ENCODE measurements at places on chromosomes 2 and 18. TPM values are rescaled to one million over a fixed set of nuclear protein-coding genes. Genes with fewer than 3 reads are reported as not detected.

DNA sequence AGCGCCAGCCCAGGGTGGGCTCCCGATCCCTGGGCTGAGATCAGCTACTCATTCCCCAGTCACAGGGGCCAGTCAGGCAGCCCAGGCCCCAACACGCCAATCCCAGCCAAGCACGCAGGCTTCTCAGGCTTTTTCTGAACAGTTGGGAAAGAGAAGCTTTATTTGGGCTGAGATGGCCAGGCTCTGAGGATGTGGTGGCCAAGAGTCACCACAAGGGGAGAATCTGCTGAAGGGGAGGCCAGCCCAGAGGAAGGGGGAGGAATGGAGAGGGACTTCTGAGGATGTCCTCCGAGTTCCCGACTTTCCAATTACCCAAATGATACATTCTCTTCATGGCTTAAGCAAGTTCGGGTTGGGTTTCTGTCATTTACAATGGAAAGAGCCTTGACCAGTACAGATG is 2.8 kb upstream of the DIPK1C start:
- DNase-seq = no peak

- no peak for DNase-seq
Observed at GRCh38 chr2:217820091-217820819, 182.5 kb downstream of the TNS1 start.

Gene TNFAIP6
- 1.4 TPM for total RNA-seq

DNA sequence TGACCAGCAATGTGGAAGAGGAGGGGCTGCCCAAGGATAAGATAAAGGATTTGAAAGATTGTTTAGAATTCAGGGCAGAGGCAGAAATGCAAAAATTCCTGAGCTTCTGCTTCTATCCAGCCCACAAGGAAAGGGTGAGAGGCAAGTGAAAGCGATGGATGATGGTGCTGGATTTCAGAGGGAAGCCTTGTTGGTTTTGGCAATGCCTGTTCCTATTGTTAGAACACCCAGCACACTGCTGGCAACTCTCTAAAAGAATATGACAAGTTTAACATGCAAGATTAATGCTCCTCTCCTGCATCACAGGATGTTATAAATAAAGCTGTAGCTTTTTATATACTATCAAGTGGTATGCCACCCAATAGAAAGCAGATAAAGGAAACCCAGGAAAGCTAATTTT is 92.6 kb downstream of the ZNF385B start:
- DNase-seq = no peak

GRCh38 chr2:88226754-88227153 is 56.6 kb downstream of the THNSL2 start:
- no peak for DNase-seq

DNA sequence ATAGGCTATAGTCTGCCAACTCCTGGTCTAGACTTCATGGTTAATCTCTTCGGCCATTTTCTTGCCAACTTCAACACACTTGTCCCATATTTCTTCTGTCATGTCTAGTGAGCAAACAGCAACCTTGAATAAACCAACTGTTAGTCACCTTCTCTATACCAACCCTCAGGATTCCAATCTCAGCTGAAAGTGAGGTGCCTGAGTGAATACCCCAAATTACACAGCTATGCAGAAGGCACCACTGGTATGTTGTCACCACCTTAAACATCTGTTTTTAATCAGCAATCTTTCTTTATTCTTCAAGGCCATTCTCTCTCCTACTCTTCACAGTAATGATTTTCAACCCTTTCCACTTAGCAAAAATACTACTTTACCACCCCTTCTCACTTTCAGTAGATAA is 39.3 kb downstream of the THOC1 start:
- no peak for DNase-seq

DNA sequence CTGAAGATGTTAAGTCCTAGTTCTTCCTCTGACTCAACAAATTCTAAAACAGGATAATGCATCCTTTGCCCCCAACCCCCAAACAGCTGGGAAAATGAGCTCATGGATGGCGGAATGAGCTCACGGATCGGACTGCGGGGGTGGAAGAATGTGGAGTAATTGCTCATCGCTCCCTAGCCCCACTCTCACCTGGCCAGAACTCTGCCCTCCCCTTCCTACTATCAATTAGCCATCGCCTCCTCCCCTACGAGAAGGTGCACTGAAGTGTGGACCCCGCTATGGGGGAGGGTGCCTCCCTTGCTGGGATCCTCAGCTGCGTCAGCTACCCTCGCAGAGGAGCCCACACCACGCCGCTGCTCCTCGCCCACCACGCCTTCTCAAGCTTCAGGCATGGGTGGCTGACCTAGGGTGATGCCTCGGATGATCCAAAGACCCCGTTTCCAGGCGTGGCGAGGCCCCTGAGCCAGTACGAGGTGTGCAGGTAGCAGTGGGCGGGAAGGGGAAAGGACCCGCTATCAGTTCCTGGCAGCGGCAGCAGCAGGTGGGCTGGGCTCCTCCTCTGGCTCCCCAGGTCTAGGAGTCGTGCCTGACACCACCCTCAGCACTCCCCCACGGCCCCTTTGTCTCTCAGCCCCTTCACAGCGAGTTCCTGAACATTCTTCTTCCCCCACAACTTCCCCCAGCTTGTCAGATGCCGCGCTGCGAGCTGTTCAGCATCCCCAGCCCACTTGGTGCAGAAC is 82.1 kb upstream of the POMC start:
- DNase-seq = no peak

DNA sequence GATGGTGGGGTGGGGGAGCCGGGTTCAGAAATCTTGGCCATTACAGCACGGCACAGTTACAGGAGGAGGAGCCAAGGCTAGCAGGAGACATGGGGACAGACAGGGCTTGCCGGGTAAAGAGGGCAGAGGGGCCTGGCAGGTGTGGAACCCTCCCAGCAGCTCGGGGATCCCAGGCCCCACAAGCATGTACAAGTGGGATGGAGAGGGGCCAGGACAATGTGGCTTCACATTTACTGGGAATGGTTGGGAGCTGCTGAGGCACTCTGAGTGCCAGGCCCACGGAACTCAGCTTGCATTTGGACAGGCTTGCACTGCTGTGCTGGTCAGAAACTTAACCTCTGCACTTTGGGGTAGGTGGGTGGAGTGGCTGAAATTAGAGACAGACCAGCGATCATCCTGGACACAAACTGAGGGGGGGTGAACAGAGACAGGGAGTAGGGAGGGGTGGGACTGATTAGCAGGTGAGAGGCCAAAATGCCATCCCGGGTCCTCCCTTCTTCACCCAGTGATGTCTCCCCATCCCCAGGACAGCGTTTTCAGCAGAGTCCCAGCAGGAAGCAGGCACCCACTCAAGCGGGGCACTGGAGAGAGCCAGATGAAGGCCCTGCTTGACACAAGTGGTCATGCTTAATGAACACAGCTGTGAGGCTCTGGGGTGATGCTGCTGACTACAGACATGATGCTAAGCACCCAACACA is 9.6 kb downstream of the PER2 start:
- no peak for DNase-seq

Gene VWA3B
- 0.58 TPM for total RNA-seq

DNA sequence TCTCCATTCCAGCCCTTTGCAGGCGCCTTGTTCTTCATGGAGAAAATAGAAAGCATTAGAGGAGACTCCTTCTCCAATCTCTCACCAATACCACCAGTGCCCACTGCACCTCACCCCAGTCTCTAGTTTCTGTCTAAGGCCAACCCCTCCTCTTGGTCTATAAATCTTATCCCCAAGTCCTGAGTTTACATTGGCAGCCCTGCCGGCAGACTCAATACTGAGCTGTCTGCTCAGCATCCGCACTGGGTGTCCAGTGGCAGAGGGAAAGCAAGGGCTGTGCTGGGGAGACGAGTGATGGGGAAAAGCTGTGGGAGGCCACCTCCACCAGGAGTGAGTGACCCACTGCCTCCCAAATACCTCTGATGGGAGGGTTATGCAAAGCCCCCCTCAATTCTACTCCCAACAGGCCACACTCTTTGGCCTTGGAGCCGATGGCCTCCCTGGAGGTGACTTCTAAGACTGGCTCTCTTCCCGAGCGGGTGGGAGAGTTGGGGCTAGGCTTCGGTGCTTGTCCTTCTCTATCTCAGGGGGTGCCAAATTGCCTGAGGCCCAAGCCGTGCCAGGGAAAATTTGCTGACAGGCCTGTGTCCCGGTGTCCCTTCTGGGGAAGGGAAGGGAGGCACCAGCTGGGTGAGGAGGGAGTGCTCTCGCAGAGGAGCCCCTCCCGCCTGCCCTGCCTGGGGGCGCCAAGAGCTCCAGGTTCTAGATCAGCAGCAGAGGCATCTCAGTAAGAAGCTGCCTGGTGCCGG is 165.2 kb upstream of the MSH6 start:
- no peak for DNase-seq

GRCh38 chr2:101300836-101301235 is 7.7 kb downstream of the RNF149 start:
- DNase-seq = no peak

DNA sequence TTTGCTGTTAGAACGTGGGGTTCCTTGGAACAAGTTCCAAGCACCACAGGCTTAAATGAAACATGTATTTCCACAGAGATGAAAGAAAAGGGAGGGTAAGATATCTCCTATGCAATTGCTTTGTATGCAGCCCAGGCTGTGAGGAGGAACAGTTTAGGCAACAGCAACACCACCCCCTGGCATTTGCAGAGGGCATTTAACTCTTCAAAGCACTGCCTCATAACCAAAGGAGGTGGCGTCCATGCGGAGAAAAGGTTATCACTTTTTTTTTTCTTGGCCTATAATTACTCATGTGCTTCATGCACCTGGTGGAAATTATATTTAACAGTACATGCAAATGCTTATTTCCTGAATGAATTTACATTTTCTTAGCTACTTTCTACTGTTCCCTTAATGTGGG is 286.0 kb downstream of the LPIN1 start:
- no peak for DNase-seq

GRCh38 chr2:15559379-15560139 is 1.6 kb downstream of the NBAS start:
- DNase-seq = no peak

DNA sequence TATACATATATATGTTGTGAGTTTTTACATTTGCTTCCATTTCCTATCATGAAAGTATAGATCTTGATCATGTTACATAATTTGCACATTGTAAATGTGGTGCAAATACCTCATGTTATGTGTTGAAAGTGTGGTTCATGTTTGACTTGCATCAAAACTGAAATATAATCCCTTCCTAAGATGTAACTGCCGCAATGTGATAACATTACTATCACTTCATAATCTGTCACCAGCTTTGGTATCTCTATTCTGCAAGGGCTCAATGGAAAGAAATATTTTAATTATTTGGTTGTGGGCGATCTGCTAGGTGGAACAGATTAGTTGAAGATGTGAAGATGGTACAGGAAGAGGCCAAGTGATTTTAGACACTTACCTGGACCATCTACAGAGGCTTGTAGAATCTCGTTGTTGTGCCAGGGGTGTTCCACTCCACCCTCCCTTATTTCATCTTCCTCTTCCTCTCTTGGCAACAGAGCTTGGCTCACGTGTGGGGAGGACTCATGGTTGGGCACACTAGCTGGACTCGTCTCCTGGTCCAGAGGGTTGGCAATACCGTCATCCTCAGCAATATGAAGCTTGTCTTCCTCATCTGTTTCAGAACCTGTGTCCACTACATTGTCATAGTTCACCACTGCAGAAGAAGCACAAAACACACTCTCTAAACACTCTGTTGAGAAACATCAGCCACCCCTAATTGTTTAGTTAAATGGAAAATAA is 90.4 kb downstream of the ZEB2 start:
- DNase-seq = no peak

DNA sequence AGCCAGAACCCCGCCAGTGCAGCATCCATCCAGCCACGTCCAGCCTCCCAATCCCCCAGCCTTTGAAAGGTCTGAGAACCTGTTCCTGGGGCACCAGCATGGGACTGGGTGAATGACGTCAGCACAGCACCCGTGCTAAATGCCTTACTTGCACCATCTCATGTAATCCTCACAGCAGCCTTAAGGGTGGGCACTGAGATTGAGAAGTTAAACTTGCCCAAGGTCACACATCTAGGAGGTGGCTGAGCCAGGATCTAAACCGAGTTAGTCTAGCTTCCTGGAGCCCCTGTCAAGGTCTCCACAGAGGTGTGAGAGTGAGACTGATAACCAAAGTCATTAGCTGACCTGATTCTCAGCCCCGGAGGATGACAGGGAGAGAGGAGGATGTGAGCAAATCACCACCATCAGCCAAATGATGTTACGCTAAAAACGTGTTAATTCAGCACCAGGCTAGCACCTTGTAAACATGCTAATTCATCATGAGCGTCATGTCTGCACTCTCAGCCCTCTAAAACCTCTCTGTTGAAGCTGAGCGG is 4.6 kb downstream of the CD8A start:
- peak; percentile 15 for DNase-seq

DNA sequence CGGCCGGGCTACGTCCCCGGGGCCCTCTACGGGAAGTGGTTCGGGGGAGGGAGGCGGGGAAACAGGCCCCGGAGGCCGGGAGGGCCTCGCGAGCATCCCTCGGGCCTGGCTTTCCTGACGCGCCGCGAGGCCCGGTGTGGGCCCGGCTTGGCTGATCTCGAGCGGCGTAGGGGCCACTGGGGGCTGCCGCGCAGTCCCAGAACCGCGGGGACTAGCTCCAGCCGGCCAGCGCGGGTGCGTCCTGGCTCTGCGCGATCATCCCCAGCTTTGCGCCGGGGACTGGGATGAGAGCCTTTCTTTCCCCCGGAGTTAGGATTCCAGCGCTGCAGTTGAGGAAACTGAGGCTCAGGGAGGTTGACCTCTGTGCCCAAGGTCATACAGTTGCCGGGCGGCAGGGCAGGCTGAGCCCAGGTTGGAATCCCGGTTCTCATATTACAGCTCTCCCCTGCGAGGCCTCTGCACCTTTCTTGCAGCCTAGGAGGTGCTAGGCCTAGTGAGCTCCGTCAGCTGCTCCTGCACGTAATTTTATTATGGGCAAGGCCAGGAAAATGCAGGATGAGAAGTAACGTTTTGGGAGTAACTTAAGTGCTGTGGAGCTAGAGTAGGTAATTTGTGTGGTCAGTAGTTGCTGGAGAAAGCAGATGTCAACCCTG is 501 bp downstream of the LPIN1 start:
- no peak for DNase-seq

GRCh38 chr18:69969491-69969890 is 21.8 kb upstream of the CD226 start:
- no peak for DNase-seq

- peak; percentile 67 for DNase-seq
Observed at GRCh38 chr2:106161938-106162820, 31.9 kb downstream of the UXS1 start.

Gene SAG
- not detected for total RNA-seq

- DNase-seq = no peak
Observed at GRCh38 chr2:51247252-51247805, 215.4 kb upstream of the NRXN1 start.

- DNase-seq = no peak
Observed at GRCh38 chr2:119808516-119809147, 48.9 kb downstream of the PTPN4 start.

DNA sequence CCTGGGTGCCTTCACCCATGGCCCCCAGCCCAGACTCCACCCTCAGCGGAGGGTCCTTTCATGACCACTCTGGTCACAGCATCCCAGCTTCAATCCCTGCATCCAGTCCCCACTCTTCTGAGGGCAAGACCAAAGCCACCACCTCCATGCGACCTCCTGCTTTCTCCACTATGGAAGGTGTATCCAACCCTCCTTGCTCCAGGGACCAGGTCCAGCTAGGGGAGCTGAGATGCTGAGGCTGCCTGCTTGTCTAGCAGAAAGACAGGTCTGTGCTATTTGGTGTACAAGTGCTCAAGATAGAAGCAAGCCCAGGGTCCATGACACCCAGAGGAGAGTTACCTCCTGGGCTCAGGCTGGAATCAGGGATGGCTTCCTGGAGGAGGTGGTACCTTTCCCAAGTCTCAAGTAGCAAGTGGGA is 73.8 kb upstream of the RAB6C start:
- no peak for DNase-seq

GRCh38 chr2:233049194-233049761 is 10.9 kb upstream of the INPP5D start:
- DNase-seq = no peak

Measured in mucosa of gallbladder (tissue), 1 donor.